Activated naive CD4-positive, alpha-beta T cell treated with anti-CD3 and anti-CD28 coated beads, Interleukin-2, amount 50 U/mL, for 72 hours (primary cell): ENCODE measurements at places on chromosomes 13 and 19. TPM values are rescaled to one million over a fixed set of nuclear protein-coding genes. Genes with fewer than 3 reads are reported as not detected.

Gene ZNF227
- total RNA-seq = 20.2 TPM

Gene ZNF90
- total RNA-seq = 26.3 TPM

Gene CLC
- 1.0 TPM for total RNA-seq

Gene IGFL3
- total RNA-seq = not detected

Gene RPL36
- 1,044 TPM for total RNA-seq

Gene ZNF585A
- 8.5 TPM for total RNA-seq

Gene TYROBP
- 0.75 TPM for total RNA-seq

Gene C19orf33
- not detected for total RNA-seq

Gene ERVV-1
- total RNA-seq = not detected

Gene ZIM2
- not detected for total RNA-seq

Gene KCNN1
- 0.19 TPM for total RNA-seq

Gene FUT1
- not detected for total RNA-seq

Gene TEX29
- 1.5 TPM for total RNA-seq

- DNase-seq = peak; percentile 19
Measured at GRCh38 chr19:10001899-10002298, 8.4 kb downstream of the COL5A3 start.

DNA sequence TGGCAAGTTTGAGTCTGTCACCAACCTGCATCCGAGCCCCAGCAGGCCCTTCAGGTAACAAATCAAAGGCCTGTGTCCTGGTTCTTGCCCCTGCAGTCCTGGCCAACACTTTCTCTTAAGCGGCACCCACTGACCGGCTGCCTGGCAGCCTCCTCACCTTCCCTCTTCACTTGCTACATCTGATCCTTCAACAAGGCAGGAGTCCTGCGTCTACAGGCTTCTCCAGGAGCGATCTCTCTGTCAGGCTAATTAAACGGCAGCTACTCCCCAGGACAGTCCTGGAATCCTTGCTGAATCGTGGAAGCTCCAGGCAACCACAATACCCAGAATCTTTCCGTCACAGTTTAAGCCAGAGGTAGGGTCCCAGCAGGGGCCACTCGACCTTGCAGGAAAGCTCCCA is 41.1 kb upstream of the GAS6 start:
- no peak for DNase-seq

GRCh38 chr19:50311723-50312635 is 17.2 kb downstream of the KCNC3 start:
- DNase-seq = no peak

GRCh38 chr19:22532388-22533300 is 101.5 kb upstream of the ZNF492 start:
- no peak for DNase-seq

- DNase-seq = no peak
Measured at GRCh38 chr19:1317274-1318003, 31.8 kb downstream of the EFNA2 start.

GRCh38 chr13:97245011-97245410 is 22.9 kb downstream of the MBNL2 start:
- DNase-seq = no peak

DNA sequence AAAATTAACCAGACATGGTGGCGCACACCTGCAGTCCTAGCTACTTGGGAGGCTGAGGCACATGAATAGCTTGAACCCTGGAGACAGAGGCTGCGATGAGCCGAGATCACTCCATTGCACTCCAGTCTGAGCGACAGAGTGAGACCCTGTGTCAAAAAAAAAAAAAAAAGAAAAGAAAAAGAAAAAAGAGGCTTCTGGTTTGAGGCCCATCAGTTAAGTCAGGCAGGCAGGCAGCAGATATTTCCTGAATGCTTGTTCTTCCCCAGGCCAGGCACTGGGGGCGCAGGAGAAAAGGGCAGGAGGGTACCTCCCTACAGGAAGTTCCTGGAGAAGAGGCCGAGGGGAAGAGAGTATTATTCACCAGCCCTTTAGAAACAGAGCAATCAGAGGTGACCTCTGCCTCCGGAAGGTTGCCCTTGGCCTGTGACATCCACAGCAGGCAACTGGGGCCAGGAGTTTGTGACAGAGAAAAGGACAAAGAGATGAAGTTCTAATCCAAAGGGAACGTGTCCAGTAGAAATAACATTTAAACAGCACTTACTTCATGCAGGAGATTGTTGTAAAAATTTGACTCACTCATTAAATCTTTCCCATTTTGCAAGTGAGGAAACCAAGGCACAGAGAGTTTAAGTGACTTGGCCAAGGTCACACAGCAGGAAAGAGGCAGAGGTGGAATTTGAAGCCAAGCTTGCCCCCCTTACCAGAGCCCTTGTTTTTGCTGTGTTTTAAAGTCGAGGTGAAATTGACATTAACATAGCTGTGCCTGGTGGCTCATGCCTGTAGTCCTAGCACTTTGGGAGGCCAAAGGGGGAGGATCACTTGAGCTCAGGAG is 4.3 kb upstream of the RLN3 start:
- no peak for DNase-seq

- no peak for DNase-seq
Measured at GRCh38 chr13:113623491-113624234, 34.3 kb downstream of the ATP4B start.

DNA sequence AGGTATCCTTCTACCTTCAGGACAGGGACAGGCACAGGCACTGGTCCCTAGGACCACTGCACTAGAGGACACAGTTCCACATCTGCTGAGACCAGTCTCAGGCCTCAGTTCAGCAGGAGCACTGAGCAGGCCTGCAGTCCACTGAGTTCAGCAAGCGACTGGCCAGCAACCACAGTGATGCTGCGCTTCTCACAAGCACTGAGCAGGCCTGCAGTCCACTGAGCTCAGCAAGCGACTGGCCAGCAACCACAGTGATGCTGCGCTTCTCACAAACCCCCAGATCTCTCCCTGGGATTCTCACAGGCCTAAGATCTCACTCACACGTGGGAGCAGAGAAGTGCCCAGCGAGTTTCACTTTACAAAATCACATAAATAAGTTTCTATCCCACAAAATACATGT is 140.6 kb downstream of the IRS2 start:
- DNase-seq = no peak

DNA sequence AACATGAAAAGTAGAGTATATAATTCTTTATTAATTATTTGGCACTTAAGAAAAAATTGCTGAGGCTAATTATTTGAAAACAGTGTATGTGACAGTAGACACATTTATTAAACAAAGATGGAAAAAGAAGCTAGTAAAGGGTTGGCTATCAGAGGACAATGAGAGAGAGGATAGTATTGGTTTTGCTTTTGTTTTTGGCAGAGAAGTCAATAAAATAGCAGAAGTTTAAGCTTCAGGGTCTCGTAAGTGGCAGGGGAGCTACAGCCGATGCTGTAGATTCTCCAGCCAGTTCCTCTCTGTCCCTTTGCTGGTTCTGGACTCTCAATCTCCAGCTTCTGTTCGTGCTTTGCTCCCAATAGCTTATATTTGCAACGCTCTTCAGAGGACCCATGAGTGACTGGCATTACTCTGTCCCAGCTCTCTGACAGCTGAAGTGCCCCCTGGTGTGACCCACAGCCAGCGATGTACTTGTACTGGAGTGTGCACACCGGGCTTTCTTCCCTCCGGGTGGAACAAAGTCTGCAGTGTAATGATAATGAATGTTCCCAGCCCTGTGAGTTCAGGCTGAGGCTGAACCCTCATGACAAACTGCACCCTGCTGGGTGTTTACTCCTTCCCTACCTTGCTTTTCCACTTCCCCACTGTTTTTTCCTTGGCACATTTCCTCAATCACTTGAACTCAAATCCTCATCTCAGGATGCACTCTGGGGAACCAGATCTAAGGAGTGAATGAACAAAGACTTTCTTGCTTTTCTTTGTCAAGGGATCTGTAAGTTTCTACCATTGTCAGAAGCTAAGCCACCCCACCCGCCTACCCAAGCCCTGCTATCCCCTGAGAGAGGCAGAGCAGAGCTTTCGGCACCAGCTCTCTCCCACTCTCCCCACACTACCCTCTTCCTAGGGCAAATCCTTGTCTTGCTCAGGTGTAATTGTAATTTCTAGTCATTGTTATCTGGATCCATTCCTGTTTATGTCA is 254.8 kb downstream of the LHFPL6 start:
- no peak for DNase-seq

DNA sequence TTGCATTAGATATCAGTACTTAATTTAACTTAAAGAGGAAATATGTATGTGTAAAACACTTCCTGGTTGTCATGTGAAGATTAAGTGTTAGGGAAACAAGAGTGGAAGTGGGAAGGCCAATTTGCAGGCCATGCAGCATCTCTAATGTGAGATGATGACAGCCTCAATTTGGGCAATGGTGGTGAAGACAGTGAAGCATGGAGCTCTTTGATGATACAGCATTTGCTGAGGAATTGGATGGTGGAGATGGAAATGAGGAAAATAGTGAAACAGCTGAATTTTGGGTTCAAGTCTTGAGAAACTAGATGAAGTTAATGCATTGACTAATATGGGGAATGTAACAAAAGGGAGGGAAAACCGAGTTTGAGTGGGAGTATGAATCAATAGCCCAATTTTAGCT is 231.7 kb upstream of the MIR17HG start:
- no peak for DNase-seq

GRCh38 chr19:10963865-10964264 is 3.0 kb downstream of the SMARCA4 start:
- DNase-seq = no peak

GRCh38 chr19:32865326-32865725 is 4.2 kb downstream of the SLC7A9 start:
- DNase-seq = no peak

DNA sequence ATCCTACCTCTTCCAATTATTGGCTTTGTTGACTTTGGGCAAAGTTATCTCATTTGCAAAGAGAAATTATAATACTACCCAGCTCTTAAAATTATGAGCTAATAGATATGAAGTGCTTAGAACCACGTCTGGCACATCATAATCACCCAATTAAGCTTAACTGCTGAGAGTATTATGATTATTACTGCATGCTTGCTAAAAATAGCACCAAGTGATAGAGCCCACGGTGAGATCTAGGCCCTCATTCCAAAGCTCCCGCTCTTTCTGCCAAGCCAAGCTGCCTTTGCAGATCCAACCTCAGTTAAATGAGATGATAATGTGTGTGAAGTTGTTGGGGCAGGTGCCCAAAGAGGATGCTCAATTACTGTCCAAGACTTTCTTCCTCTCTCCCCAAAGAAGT is 6.5 kb upstream of the EDDM13 start:
- no peak for DNase-seq

- no peak for DNase-seq
Measured at GRCh38 chr19:14542711-14543328, 13.4 kb downstream of the TECR start.

GRCh38 chr19:36103842-36104552 is 6.9 kb upstream of the OVOL3 start:
- DNase-seq = no peak

DNA sequence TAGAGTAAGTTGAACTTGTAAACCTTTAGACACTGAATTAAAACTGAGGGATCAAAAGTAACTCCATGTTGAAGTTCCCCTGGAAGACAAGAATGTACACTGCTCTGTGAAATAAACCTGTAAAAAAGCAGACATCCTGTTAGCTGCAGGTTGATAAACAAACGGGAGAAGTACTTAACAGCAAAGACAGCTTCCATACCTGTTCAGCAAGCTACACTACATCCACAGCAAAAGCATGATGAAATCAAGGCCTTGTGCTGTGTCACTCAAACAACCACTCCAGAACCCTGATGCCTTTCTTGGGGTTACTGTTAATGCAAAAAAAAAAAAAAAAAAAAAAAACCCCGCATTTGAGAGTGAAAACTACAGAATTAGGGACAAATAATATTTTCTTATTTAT is 20.8 kb downstream of the ANKRD10 start:
- DNase-seq = no peak

DNA sequence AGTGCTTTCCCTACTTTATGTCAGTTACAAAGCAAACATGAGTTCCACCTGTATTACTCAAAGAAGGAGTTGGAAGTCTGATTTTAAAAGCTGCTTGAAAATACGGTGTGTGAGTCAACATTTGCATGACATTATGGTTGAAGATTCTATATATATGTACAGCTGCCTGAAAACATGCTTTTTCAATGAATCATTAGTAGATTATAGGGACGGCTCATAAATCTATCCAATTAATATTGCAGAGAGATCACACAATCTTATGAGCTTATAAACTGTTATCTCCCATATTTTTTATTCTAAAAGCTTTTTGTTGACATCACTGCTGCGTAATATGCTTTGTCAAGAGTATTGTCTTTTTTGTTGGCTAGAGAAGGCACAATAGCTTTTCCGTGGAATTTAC is 873.8 kb downstream of the SLITRK6 start:
- DNase-seq = no peak

DNA sequence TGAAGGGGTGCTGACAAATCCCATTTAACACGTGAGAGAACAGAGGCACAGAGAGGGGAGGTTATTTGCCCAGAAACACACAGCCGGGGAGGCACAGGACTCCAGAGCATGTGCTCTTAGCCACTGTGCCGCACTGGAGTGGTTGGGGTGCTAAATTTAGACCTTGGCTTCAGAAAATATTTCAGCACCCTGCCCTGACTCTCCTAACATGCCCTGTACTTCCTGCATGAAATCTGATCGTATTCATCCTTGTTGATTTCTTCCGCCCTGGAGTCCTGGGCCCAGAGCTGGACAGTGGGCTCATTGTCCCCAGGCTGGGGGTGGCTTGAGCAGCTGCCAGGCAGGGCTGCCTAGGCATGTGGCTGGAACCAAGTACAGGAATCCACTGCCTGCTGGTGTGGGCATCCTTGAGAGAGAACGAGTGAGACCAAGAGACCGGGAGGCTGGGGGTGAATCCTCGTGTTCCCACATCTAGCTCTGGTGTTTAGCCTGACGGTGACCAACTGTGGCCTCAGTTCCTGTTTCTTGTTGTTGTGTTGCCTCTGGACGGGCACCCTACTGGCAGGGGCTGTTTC is 5.3 kb downstream of the SLC27A1 start:
- DNase-seq = no peak

GRCh38 chr13:44431150-44431549 is 57.5 kb downstream of the SERP2 start:
- no peak for DNase-seq

GRCh38 chr13:60028021-60028420 is 135.7 kb downstream of the DIAPH3 start:
- DNase-seq = no peak

DNA sequence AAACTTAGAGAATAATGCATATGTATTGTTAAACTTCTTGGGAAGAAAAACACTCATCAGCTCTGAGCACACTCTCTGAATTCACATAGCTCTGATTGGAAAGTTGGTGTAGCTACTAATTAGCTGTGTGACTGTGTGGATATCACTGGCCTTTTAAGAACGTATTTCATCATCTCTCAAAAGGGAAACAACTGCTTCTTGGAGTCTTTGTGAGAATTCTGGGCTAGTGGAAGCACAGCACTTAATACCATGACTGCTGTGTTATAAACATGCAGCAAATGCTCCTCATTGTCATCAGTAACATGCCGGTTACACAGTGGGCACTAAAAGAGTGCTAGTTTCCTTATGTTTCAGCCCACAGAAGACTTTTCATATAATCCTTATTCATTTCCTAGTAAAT is 220.9 kb upstream of the CSNK1A1L start:
- no peak for DNase-seq
